GM12878 (cell line): ENCODE measurements at places on chromosomes 5 and 9.

DNA sequence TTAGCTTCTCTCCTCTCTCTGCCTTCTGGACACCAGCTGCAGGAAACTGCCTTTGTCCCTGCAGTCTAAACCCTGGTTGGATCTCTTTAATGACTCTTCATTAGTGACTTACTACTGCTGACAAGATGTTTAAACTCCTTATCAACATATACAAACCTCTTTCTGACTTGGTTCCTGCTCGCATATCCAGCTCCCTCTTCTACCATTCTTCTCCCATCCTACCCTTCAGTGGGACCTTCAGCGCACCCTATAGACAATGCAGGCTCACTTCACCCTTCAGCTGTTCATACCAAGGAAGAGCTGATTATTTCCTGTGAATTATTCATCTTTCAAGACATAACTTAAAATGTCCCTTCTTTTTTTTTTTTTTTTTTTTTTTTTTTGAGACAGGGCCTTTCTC, 436.5 kb downstream of the KIAA0825 start:
- no peak for DNase-seq

GRCh38 chr9:16763946-16764345, 106.5 kb downstream of the BNC2 start:
- no peak for DNase-seq

DNA sequence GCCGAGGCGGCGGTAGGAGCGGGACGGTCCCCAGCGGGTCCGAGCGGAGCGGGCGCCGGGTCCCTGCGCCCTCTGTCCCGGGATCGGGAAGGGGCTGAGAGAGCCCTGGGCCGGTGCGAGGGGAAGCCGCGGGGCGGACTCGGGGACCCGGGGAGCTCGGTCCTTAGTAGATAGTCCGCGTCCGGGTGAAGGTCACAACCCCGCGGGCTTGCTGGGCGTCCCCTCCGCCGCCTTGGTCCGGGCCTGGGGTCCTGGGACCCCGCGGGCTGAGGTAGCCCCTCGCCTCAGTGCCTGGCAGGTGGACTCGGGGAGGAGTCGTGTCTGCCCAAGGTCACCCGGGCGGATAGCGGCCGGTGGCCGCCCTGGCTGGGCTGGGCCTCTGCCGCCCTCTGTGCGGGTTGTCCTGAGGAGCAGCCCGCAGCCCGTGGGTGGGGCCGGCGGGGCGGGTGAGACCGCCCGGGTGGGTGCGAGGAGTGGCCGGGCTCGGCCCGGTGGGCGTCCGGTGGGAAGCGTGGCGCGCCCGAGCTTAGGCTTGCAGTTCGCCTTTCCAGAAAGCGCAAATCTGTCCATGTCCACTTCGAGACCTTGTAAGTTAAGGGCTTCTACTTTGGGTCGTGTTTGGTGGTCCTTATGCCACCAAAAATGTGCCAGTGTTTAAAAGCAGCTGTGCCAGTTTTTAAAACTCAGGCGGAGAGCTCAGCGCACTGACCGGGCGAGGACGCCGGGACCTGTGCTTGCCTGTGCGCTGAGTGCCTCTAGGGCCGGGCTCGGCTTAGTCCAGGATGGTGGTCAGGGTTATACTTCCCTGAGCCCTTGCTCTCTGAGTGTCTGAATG, 554 bp downstream of the SDHA start:
- DNase-seq, result no peak

DNA sequence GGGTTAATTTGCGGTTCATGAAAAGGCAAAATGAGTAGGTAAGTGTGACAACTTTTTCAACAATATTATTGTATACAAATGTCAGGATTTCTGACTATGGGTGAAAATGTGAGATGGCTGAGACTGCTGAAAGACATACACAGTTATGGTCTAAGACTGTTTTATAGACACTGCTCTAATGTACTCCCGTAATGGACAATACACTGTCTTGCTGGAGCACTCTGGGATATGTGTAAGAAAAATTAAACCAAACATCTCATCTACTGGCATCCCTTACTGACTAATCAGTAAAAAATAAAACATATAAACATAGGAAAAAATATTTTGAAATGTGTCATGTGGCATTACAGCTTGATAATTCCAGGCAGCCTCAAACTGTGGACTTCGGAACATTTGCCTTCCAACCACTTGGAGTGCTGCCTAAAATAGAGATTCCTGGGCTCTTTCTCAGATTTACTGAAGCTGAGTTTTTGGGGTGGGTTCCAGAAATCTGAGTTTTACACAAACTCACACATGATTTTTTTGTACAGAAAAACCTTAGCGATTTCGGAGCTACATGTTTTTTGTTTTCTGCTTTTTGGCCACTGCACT, 233.9 kb upstream of the TBCA start:
- no peak for DNase-seq

GRCh38 chr5:170885809-170886208, 24.0 kb downstream of the RANBP17 start:
- DNase-seq, result no peak

DNA sequence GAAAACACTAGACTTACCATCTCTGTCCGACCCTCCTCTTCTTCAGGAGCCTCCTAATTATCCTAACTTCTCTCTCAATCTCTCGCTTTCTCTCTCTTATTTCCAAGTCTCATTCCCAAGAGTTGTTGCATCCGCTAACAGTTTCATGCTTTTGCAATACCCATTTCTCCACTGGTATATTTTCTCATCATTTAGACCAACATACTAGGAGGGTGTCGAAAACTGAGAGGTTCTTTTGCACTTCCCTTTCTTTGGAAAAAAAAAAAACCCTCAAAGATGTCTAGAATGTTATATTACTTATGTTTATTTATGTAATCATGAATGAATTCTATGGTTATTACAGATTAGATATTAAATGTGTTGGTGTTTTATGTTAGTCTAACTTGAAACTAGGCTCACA, 35.9 kb downstream of the SPZ1 start:
- DNase-seq, result no peak
